Endothelial cell (in vitro differentiated cells): ENCODE measurements at places on chromosomes 7 and 10.

DNA sequence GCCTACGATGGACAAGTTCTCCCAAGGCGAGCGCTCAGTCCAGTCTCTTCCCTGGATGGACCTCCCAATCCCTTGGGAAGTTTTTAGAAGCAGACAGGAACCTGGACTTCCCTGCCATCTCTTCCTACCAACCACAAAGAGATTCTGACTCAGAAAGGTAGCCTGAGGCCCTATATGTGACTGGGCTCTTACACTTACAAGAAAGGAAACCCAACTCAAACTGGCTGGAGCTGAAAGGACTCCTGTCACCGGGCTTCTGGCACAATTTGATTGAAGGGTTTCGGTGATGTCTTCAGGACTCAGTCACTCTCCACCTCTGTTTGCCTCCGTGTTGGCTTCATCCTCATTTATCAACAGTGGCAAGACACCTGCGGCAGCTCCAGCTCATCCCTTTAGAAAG lies 3.7 kb upstream of the COL13A1 start:
- no peak for DNase-seq

GRCh38 chr10:15027741-15028140 lies 16.0 kb upstream of the OLAH start:
- no peak for DNase-seq

- no peak for DNase-seq
Measured at GRCh38 chr10:15775513-15775912, 55.8 kb upstream of the ITGA8 start.

DNA sequence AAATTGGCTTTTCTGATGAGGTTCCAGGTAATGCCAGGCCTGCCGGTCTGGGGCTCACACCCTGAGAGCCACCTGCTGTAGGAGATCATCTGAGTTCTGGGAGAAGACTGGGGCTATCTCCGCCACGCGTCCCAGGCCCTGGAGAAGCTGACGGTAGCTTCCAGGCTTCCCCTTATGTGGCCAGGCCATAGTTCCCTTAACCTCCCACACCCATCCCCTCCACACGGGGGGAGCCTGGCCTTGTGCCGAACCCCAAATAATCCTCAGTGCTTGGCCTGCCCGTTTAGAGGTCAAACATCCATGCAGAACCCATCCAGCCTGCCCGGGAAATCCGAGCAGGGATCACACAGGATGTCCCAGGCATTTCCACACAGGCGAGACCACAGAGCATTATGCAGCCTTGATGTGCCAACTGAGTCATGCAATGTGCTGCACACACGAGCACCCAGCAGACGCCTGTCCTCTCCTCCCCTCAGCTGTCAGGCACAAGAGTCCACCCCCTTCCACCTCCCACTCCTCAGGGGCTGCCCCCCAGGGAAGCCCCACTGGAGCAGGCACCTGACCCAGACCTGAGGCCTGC lies 176.2 kb downstream of the PRKAG2 start:
- no peak for DNase-seq

DNA sequence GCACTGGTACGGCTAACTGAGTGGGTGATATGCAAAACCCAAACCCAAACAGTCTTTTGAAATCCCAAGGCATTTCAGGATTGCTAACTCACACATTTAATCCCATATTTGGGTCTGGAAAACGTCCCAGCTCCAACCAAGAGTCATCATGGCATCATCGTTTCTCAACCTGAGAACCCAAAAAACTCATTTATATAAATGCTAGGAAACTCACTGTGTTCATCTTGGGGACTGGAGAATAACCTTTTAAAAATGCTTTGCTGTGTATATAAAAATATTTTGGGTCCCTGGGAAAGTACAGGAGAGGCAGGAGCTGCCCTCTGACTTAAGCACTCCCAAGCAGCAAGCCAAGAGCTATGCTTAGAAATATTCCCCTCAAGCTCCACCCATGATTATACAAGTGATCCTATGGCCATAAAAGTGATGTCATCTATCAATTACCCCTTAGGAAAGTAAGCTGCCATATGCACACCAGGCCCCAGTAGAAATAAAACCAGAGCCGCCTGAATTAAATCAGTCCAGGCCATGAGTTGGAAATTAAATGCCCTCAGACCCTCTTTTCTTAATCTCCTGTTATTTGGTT lies 352.1 kb downstream of the FRMD4A start:
- no peak for DNase-seq
